ENCODE measurements at places on chromosomes 6 and 20.

DNA sequence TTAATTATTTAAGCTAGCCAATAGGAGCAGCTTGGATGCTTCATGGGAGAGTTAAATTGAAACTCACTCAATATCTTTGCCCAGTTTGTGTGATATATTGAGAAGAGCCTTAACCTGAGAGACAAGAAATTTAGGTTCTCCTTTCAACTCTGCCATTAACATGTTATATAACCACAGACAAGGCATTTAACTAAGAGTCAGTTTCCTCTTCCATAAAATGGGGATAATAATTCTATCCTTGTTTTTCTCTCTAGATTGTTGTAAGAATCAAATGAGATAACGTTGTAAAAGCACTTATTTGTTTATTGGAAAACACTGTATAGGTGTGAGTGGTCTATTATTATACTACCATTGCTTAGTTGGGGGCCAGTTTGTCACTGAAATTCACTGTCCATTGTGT is 7.8 kb downstream of the ACSS2 start:
- no peak for DNase-seq

DNA sequence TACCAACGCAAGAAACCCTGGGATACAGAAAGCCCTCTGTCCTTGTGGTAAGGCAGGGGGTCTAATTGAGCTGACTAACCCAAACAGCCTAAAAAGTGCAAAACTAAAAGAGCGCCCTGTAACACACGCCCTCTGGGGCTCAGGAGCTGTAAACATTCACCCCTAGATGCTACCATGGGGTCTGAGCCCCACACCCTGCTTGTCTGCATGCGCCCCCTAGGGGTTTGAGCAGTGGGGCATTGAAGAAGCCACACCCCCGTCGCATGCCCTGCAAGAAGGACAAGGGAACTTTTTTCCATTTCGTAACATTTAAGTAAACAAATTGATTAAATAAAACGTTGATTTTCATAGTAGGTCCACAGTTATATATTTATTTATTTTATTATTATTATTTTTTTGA is 616.9 kb upstream of the MAN1A1 start:
- no peak for DNase-seq

GRCh38 chr6:150336299-150336698 is 32.5 kb upstream of the IYD start:
- DNase-seq: no peak

DNA sequence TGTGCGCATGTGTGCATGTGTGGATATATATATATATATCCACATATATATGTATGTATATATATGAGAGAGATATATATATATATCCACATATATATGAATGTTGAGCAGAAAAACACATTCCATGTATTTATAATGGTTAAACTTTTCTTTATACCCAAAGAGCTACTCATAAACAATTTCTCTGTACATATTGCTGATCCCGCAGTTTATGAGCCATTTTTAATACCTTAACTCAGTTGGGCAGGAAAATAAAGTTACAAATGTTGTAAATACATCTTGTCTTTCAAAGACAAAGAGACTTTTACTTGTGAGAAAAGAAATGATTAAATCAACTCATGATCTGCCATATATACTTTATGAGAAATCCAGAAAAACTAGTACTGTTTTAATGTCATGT is 18.1 kb upstream of the EPHA7 start:
- DNase-seq: no peak

Measured in HuH-7 (cell line).